ENCODE measurements at places on chromosomes 6 and 20.

- no peak for DNase-seq
Observed at GRCh38 chr20:44449864-44450263, 25.8 kb upstream of the TTPAL start.

DNA sequence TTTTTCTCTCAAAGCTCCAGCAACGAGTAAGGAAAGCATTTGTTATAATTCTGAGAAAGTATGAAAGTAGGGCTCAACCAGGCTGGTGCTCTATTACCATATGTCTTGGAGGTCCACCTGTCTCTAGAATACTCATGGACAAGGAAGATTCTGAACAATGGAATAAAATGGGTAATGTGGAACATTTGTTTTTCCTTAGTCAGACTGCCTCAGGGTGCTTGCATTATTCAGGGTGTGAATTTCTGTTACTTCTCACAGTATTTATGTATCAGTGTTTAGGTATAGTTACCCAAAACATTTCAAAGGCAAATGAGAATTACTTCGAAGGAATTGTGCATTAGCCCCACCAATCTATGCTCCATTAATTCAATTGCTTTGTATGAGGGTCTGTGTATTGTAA lies 586.2 kb upstream of the CITED2 start:
- DNase-seq, result no peak

GRCh38 chr6:15341311-15342001 lies 95.6 kb downstream of the JARID2 start:
- no peak for DNase-seq

- DNase-seq, result no peak
Observed at GRCh38 chr6:33317419-33317668, 200 bp downstream of the ZBTB22 start.

- no peak for DNase-seq
Observed at GRCh38 chr6:57017069-57017468, 29.4 kb upstream of the KIAA1586 start.

- DNase-seq, result no peak
Observed at GRCh38 chr6:146879406-146880117, 280.8 kb downstream of the ADGB start.

- DNase-seq, result no peak
Observed at GRCh38 chr6:162289972-162290371, 437.6 kb downstream of the PRKN start.

DNA sequence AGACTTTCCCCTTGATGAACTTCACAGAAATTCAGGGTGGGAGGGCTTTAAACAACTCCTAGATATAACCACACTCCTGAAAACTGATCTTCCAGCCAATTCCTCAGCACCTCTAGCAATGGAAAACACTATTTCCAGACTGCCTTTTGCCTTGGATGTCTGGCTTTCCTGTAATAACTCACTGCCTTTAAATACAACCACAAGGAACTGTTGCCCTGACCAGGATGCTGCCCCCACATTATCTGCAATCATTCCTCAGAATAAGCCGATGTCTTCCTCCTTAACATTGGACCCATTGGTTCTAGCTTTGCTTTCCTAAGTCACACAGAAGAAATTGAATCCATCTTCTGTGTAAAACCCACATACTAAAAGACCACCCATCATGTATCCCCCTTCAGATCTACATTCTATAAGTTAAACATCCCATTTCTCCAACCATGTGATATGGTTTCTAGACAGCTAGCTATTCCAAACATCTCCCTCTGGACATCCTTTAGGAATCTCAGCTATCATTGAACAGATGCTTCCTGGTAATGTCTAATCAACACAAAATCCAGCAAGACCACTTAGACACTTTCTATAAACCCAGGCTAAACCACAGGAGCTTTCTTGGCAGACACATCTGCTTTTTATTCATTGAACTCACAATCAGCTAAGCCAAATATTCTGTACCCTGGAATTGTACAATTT lies 95.9 kb upstream of the KCNQ5 start:
- no peak for DNase-seq

Measured in activated effector memory CD4-positive, alpha-beta T cell treated with Interleukin-2 at 50 U/mL for 16 hours (primary cell).